ENCODE measurements at places on chromosomes 2 and 18.

- DNase-seq, result peak; percentile 50
Observed at GRCh38 chr2:24926602-24927252, 6.7 kb upstream of the ADCY3 start.

DNA sequence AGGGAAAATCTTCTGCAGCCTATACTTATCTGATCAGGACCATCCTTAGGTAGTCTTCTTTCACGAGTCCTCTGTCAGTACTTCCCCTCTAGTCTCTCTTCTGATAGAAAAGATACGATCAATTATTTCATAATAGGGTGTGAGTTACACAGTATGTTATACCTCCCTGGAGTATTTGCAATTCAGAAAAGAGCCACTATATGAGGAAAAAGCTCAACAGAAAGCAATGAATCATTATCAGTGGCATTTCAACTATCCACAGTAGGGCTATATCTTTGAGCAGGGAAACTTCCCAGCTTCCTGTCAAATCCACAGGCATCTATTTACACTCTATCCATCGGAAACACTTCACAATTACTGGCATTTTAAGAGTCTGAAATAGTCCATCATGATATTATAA is 105.3 kb upstream of the ACVR2A start:
- peak; percentile 4 for DNase-seq

- DNase-seq, result peak; percentile 79
Observed at GRCh38 chr2:227703961-227704360, 13.9 kb downstream of the SLC19A3 start.

DNA sequence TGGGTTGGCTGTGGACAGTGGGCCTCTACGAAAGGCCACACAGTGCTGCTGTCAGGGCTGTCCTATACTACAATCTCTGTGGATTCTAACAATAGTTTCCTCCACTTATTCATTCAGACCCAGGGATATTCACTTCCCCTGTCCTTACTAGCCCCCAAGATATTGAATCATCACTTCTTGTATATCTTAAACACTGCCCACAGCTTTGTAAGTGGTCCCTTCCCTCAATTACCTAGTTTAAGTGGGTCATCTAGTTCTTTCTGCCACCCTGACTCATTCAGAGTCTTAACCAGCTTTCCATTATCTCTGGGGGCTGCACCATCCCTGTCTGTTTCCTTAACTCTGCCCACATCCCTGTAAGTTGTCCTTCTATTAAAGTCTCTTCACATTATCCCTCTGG is 69.2 kb downstream of the CD28 start:
- DNase-seq, result no peak

- no peak for DNase-seq
Observed at GRCh38 chr2:58614219-58614618, 373.1 kb upstream of the FANCL start.

GRCh38 chr2:75465317-75465984 is 95.3 kb downstream of the EVA1A start:
- peak; percentile 52 for DNase-seq

DNA sequence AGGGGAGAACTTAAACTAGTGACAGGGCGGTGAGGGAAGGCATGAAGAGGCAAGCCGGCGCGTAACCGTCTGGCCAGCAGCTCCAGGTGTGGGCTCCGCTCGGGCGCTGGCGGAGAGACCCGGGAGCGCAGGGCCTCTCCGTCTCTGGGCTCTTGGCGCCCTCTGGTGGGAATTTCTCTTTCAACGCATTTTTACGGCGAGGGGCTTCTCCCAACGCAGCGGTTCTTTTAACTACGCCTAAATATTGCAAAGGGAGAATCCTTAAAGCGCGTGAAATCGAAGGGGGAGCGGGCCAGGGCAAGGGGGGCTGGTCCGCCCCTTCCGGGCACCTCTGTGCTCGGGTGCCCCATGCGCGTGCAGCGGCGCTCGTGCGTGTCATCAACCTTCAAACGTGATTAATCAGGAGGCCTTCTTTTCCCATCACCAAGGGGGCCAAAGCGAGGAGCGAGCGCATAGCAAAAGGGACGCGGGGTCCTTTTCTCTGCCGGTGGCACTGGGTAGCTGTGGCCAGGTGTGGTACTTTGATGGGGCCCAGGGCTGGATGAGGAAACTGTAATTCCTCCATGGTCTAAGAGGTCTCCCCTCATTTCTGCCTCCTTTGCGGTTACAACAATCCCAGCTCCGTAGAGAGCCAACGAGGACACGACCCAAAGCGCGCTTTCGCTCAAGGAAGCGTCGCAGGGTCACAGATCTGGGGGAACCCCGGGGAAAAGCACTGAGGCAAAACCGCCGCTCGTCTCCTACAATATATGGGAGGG is 762 bp upstream of the GAD1 start:
- DNase-seq, result peak; percentile 45

DNA sequence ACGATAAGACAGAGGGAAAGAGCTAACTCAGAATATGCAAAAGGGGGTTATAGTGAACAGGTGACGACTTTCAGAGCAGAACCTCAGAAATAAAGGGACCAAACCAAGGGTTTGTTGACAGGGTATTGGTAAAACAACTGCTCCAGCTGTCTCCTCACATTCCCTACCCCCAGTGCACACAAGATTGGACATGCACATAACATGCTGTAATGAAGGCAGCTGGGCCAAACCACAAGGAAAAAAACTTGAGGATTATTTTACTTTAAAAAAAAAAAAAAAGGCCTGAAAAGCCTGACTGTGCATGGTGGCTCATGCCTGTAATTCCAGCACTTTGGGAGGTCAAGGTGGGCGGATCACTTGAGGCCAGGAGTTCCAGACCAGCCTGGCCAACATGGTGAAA is 3.5 kb downstream of the RBM43 start:
- peak; percentile 85 for DNase-seq

- DNase-seq, result peak; percentile 45
Observed at GRCh38 chr2:170816504-170817092, at the start of gene GAD1. Gene GAD1, plus strand, starts transcription at chr2:170816887. Its CDS starts 1,705 bp downstream, at chr2:170818592.

GRCh38 chr2:73255007-73255644 is 21.0 kb downstream of the CCT7 start:
- no peak for DNase-seq

- DNase-seq, result peak; percentile 81
Observed at GRCh38 chr2:176461098-176461808, 192.0 kb downstream of the MTX2 start.

DNA sequence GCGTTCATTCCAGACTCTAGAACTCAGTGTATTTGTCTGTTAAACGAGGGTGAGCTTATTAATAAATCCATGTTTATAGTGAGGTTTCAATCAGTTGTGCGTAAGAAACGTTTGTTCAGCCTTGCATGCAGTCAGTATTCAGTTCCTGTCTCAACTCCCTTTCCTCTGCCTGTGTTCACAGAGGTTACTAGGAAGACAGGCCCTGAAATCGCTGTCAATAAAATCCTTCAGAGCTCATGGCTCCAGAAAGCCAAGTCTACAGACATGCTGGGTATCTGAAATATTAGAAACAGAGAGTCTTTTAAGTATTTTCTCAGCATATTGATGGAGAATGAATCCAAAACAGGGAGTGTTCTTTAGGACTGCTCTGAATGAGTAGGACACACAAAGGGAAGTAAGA is 75.4 kb downstream of the KLF7 start:
- DNase-seq, result no peak

DNA sequence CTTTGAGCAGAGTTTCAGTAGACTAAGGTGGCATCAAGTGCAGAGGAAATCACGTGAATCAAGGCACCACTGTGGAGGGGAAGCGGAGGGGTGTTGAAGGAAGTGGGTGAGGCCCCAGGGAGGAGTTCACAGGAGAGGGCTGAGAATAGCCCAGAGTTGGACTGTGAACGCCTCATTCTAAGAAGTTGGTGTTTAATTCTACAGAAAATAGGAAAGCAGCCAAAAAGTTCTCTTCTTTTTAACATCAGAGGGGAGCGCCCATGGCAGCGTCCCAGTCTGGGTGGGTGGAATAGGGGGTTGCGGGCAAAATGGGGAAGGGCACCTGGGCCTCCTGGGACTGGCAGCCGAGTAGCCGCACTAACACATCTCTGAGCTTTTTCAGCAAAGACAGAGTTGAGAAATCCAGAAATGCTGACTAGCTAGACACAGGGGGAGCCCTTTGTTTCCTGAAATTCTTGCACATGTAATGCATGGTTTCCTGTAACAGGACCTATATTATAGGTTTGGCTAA is 97.0 kb downstream of the NEB start:
- DNase-seq, result no peak

DNA sequence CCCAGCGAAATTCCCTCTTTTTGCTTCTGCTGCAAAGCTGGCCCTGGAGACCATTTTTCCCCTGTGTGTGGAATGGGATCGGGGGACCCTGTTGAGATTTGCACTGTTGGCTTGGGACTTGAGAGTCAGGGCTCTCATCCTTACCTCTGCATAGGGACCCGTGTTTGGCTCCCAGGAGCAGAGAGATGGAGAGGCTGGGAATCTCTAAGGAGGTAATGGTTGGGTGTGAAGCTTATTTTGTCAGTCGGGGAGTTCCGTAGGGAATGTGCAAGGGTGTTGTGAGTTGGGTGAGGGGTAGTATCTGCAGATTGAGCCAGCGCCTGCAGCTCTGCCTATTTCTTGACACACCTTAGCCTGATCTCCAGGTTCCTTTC is 4.5 kb downstream of the GATA6 start:
- no peak for DNase-seq

DNA sequence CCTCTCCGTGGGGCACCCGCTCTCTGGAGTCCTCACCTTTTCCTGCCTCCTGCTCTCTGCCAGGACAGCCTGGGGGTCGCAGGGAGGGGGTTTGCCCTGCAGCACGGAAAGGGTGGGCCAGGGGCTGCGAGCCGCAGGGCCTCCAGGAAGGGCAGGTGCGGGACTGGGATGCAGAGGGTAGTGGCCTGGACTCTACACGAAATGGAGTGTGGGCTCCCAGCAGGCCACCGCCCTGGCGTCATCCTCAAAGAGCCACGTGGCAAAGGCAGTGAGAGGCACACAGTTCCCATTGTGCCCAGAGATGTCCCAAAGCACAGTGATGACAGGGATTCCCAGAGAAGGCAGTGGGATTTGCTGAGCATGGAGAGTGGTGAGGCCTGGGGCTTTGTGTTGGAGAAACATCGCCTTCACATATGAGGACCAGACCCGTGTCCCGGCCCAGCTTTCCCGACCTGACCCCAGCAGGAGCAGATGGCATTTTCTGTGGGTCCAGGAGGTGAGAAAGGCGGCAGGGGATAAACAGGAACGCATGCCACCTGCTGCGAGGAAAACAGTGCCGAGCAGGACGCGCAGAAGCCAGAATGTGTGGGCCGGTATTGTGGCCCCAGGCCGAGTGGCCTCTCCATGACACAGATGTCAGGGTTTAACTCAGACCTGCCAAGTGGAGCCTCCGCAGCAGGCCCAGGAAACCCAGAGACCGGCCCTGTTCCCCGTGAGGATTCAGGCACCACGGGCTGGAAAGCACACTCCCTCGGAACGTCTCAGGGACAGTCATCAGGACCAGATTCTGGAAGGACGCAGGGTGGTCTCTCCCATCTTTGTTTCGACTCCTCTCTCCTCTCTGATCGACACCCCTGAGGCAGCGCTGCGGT is 855.5 kb upstream of the SALL3 start:
- DNase-seq, result no peak

DNA sequence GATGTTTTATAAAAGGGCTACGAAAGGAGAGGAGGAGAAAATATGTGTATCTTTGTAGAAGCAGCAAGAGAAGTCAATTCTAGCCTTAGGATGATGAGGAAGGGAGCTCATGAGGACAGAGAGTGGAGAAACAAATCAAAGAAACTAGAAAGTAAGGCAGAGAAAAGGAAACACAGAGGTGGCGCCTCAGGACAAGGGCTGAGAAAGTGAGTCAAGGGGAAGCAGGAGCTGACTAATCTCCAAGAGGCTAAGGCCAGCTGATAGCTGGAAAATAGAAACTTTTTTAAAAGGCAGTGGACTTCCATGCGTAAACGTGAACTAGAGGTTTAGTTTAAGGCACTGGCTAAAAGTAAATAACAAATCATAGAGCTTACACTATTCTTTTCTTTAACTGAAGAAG is 173.3 kb downstream of the ANKRD44 start:
- peak; percentile 66 for DNase-seq

DNA sequence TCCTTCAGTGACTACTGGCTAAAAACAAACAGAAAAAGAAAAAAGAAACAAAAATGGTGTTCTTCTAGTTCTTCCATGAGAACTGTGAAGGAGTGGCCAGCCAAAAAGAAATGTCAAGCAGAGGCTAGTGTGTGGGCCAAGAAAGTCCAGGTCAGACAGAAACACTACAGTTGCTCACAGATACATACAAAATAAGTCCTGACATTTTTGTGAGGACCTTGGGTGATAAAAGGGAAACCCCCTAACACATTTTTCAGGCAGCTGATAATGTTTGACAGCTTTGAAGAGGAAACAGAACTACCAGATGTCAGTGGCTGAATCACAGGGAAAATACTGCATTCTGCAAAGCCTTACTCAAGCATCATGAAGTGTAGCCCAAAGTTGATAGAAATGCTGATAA is 28.1 kb downstream of the ARHGAP25 start:
- no peak for DNase-seq

DNA sequence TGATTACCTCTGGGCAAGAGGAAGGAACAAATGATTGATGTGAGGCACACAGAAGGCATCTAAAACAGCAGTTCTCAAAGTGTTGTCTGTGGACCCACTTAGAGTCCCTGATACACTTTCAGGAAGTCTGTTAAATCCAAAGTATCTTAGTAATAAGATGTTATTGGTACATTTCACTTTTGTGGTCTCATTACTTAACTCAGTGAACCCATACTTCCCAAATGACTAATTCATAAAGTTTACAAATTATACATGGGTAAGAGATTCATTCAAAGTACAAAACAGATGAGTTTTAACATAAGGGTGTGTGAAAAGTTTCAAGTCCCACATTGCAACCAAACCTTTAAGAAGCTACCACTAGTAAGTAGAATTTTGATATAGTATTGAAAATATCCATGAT is 440.5 kb downstream of the NUP35 start:
- DNase-seq, result peak; percentile 52

- no peak for DNase-seq
Observed at GRCh38 chr2:71850306-71850801, 297.3 kb downstream of the CYP26B1 start.

DNA sequence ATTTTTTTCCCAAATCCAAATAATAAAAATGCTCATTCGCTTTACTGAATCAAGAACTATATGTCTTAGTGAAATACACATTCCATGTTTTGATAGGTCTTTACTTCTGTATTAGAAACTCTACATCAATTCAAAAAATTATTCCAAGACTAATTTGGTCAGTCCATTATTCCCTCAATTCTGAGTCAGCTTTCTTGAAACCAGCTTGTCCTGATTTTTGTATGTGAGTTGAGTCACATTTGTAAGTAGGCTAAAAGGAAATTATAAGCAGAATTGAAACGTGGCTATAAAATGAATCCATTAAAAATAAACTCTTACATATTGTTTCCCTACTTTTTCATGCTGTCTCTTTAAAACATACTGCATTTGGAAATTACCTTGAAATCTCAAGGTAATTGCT is 113.0 kb downstream of the DNER start:
- DNase-seq, result peak; percentile 49

- DNase-seq, result no peak
Observed at GRCh38 chr2:174339561-174340399, 5.0 kb downstream of the SP9 start.

- DNase-seq, result no peak
Observed at GRCh38 chr2:20584045-20584398, 66.9 kb downstream of the HS1BP3 start.

DNA sequence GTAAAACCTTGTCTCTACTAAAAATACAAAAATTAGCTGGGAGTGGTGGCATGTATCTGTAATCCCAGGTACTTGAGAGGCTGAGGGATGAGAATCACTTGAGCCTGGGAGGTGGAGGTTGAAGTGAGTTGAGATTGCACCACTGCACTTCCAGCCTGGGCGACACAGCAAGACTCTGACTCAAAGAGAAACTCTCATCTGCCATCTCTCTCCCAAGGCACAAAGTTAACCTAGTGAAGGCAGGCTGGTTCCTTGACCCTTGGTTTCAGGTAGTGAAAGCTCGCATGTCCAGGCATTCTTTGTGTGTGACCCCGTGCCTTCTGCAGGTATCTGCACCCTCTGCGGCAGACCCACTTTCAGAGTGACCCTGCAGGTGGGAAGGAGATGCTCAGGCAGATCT is 100.0 kb downstream of the WDSUB1 start:
- no peak for DNase-seq
